SJCRH30 (cell line): ENCODE measurements at places on chromosomes 3 and 15. TPM values are rescaled to one million over a fixed set of nuclear protein-coding genes. Genes with fewer than 3 reads are reported as not detected.

- H3K27me3 ChIP-seq: no peaks in the 10 kb centered on the region
- no peak for DNase-seq
- no peaks in the 10 kb centered on the region for H3K4me1 ChIP-seq
- H3K27ac ChIP-seq: no peak overlapping the region
- H3K4me3 ChIP-seq: no peak overlapping the region
Measured at GRCh38 chr3:168414149-168414548, 318.4 kb upstream of the GOLIM4 start.

GRCh38 chr15:27869697-27870281 lies 229.3 kb downstream of the OCA2 start:
- H3K4me3 ChIP-seq: no peak overlapping the region
- DNase-seq: no peak
- no peak overlapping the region for H3K27ac ChIP-seq
- H3K36me3 ChIP-seq: no peaks in the 10 kb centered on the region

DNA sequence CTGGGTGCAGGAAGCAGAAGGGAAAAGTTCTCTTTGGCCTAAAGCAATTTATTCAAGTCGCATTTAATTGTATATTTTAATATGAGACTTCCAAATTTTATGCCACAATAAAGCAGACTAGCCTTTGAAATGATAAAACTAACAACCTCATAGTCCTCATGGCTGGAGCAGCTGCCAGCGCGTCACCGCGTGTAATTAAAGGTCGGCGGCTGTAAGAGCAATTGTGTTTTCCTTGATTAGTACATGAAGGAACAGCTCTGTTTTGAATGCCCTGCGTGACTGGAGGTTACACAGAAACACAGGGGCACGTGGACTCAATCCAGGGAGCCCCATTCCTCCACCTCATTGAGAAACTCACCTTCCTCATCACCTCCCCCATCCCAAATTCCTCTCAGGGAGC lies 10.1 kb upstream of the LRRC15 start:
- no peaks in the 10 kb centered on the region for H3K4me1 ChIP-seq
- no peaks in the 10 kb centered on the region for H3K36me3 ChIP-seq
- H3K27me3 ChIP-seq: no peaks in the 10 kb centered on the region; the same call in 1 of the 2 replicates
- no peak overlapping the region for H3K27ac ChIP-seq

DNA sequence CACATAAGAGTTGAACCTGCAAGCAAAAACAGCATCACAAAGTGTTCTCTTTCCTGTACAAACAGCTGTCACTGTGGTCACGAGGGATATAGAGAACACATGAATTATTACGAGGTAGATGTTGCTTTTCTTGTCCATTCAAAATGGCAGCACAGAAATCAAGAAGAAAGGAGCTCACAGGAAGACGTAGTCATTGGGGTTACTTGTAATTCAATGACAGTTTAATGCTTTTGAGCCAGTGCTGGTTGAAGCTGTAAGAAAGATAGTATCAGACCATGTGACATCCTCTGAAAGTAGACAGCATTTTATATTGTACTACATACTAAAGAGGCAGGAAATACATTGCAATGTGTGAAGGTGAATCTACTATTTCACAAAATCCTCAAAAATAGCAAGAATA lies 140.4 kb downstream of the ABI3BP start:
- H3K4me3 ChIP-seq: no peak overlapping the region
- DNase-seq: no peak
- H3K27me3 ChIP-seq: no peaks in the 10 kb centered on the region
- no peak overlapping the region for H3K27ac ChIP-seq
- no peaks in the 10 kb centered on the region for H3K4me1 ChIP-seq

The CLDN1 gene
- total RNA-seq: 0.25 and 0.42 TPM in 2 replicates
